RKO (cell line): ENCODE measurements at places on chromosomes 12 and 14.

GRCh38 chr14:92649934-92650545, 98.4 kb downstream of the LGMN start:
- no peak for DNase-seq

DNA sequence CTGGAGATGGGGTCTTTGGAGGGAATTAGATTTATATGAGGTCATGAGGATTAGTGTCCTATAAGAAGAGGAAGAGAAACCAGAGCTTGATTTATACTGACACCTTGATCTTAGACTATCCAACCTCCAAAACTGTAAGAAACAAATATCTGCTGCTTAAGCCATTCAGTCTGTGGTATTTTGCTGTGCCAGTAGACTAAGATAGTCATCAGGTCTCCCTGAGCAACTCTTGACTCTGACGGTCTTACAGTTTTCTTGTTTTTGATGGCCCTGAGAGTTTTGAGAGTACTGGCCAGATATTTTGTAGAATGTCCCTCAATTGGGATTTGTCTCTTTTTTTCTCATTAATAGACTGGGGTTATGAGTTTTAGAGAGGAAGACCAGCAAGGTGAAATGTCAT, 51.7 kb downstream of the TSHR start:
- no peak for DNase-seq

DNA sequence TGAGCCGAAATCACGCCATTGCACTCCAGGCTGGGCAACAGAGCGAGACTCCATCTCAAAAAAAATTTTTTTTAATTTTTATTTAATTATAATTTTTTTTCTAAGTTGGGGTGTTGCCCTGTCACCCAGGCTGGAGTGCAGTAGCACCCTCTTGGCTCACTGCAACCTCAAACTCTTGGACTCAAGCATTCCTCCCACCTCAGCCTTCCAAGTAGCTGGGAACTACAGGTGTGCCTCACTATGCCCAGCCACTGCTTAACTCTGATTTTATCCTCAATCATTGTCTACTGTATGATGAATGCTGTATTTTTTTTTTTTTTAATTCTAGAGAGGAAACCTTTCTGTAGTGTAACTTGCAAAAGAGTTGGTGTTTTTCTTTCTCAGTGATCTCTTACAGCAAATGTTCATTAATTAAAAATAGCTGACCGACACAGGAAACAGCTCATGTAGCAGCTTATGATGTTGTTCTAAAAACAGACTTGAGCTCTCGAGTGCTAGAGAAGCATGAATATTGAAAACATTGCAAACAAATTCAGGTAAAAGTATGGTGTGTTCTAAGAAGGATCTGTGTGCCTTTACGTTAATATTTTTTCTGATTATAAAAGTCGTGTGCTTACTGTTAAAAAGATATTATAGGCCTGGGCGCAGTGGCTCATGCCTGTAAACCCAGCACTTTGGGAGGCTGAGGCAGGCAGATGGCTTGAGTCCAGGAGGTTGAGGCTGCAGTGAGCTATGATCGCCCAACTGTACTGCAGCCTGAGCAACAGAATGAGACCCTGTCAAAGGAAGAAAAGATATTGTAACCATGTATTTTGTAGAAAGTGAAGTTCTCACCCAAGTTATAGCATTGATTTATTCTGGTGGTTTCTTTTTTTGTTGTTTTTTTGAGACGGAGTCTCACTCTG, 68.9 kb downstream of the FGD4 start:
- DNase-seq, result no peak

GRCh38 chr14:96303981-96304380, 48.0 kb downstream of the BDKRB1 start:
- DNase-seq, result no peak

GRCh38 chr12:8860165-8860961, 37.9 kb downstream of the A2ML1 start:
- no peak for DNase-seq

DNA sequence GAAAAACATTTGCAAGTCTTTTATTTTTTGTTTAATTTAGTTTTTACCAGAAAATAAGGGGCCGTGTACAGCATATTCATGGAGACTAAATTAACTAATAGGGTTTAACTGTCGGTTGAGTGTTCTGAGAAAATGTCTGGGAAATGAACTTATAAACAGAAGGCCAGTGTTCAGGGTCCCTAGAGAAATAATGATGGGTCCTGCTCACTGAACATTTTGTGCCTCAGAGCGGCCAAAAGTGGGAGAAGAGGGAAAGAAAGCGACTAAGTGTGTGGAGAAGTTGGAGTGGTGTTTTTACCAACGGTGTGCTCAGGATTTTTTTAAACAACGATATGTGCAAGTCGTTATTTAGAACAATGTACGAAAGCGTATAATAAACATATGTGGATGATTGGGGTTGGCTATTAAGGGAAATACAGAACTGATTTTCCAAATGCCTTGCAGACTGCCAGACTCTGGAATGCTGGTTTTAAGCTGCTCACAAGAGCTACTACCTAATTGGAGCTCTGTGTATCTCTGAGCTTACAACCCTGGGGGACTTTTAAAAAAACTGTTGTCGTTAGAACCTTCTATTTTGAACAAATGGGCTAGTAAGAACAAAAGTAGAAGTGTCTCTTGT, 166.7 kb downstream of the SLC38A4 start:
- no peak for DNase-seq

DNA sequence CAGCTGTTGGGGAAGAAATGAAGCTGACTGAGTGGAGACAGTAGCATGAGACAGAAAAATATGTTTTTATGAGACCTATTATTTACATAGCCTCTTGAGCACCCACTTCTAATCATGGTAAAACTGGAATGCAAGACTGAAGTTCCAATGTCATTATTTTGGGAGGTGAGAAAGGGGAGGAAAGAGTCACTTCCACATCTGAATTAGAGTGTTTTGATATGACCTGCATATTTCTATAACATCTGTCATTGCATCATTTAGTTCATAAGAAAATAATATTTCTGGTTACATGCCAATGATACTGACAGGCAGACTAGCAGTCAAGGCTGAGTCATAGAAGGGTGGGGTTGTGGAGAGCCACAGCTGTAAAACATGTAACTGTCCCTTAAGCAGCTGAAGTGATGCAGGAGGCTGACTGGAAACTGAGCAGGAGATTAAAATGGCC, 26.7 kb downstream of the NTN4 start:
- DNase-seq, result peak; percentile 85
